ENCODE measurements at places on chromosomes 2 and 18.
A peak's percentile ranks its signal among the peaks of the same experiment; 100 is the strongest.

DNA sequence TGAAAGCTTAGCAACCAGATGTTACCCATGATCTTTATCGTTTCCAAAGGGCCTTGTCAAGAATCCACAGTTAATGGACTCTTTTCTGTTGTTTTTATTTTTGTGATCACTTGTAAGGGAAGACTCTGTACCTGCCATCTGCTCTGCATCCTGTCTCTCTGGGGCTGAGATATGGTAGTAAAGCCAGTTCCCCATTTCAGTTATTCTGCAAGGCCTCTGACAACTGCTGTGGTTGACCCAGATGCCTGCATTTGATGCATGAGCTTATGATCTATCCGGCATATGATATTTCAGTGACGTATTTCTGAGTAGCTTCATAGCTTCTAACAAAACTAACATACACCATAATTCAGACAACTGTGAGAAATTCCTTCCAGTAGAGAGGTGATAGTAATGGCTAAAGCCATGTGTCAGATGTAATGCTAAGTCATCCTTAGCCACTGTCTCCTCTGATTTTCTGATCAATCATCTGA lies 105.1 kb downstream of the TPO start:
- no peak for DNase-seq

DNA sequence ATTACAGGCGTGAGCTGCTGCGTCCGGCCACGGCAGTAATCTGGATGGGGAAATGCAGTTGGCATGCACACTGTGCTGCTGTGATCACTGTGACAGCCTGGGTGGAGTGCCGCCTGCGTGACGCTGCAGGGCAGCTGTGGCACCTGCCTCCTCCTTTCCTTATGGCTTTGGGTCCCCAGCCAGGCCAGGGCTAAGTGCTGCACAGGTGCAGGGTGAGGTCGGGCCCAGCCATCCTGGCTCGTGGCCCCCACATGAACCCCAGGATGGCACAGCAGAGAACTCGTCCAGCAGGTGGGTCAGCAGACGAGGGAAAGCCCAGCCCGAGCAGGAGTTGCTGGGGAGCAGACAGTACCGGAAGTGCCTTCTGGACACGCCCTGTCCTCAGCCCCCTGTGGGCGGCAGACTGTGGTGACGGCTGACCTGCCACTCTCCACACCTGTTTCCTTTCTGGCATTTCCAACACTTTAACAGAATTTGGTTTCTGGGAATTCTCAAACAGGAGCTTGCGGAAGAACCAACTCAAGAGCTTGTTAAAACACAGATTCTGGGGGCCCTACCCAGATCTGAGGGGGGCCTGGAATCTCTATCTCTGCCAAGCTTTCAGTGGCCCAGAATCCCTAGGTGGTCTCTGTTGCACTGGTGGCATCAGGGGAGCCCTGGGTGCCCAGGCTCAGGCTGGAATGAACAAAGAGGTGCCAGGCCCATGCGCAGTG lies 16.9 kb downstream of the HS1BP3 start:
- DNase-seq, result no peak

- DNase-seq, result no peak
Measured at GRCh38 chr2:232779934-232780333, 3.6 kb upstream of the KCNJ13 start.

- no peak for DNase-seq
Measured at GRCh38 chr2:186255823-186256222, 230.2 kb upstream of the ZC3H15 start.

DNA sequence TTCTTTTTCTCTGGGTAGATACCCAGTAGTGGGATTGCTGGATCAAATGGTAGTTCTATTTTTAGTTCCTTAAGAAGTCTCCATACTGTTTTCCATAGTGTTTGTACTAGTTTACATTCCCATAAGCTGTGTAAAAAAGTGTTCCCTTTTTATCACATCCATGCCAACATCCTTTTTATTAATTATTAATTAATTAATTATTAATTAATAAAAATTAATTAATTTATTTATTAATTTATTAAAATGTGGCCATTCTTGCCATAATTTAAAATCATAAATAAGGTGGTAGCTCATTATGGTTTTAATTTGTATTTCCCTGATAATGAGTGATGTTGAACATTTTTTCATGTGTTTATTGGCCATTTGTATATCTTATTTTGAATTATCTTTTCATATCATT lies 234.3 kb upstream of the FBXO11 start:
- no peak for DNase-seq

- DNase-seq, result no peak
Measured at GRCh38 chr18:69968039-69968438, 20.4 kb upstream of the CD226 start.

GRCh38 chr2:37550190-37550589 lies 121.3 kb downstream of the CDC42EP3 start:
- DNase-seq, result no peak

DNA sequence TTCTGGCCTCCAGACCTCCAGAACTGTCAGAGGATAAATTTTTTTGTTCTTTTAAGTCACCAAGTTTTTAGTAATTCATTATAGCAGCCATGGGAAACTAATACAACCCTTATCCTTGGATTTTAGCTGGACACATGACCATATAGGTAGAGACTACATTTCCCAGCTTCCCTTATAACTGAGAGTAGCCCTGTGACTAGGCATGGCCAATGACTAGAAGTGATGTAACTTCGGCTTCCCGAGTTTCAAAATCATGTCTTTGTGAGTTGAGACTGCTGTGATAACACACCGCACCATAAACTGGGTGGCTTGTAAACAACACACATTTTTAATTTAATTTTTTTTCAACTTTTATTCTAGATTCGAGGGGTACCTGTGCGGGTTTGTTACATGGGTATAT lies 134.0 kb upstream of the SERTAD2 start:
- no peak for DNase-seq

GRCh38 chr18:22691946-22692710 lies 241.0 kb upstream of the RBBP8 start:
- DNase-seq, result no peak

GRCh38 chr2:105813405-105813804 lies 68.7 kb downstream of the NCK2 start:
- DNase-seq, result no peak

- no peak for DNase-seq
Measured at GRCh38 chr2:155703917-155704316, 628.6 kb downstream of the NR4A2 start.

DNA sequence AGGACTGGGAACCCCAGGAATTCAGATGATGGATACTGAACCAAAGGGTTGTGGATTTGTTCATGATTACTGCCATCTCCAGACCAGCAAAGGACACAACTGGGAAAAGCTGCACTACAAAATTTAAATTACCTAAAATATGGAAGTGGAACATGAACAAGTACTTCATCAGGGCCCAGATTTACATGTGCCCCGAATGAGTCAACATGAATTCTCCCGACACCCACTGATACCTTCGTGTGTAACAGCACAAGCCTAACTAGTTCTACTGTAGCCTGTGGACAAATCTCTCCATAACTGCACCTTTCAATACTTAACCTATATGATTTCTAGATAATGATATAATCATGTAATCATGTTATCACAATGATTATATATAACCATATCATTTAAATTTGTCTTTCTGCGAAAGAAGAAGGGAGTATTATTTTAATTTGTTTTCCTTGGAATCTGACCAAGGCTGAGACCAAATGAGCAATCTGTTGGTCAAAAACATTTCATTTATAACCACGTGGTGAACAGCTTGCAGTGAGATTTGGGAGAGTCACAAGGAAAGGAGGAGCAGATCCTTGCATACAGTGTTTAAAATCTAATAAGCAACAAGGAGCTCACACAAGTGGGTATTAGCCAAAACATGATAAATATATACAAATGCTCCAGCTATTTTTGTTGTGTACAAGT lies 70.5 kb downstream of the CACNB4 start:
- DNase-seq, result peak; percentile 44

DNA sequence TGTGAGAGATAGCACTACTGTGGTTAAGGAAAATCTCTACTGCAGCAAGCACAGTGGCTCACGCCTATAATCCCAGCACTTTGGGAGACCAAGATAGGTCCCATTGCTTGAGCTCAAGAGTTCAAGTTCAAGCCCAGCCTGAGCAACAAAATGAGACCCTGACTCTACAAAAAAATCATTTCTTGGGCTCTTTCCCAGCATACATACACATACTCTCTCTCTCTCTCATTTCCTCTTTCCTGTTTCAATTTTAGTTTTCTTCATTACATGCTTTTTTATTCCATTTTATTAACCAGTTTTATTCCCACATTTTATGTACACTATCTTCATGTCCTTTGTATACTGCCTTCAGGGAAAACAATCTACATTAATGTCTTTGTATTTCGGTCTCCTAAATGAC lies 14.6 kb downstream of the WDR33 start:
- DNase-seq, result no peak

GRCh38 chr2:241948901-241949735 lies 79.6 kb downstream of the RTP5 start:
- no peak for DNase-seq

GRCh38 chr2:33645861-33646260 lies 46.8 kb upstream of the FAM98A start:
- no peak for DNase-seq

GRCh38 chr2:160967523-160967922 lies 192.7 kb upstream of the TANK start:
- no peak for DNase-seq

- no peak for DNase-seq
Measured at GRCh38 chr2:168929031-168929430, 27.9 kb downstream of the G6PC2 start.

GRCh38 chr18:9433671-9434121 lies 41.6 kb upstream of the RALBP1 start:
- DNase-seq, result peak; percentile 77

DNA sequence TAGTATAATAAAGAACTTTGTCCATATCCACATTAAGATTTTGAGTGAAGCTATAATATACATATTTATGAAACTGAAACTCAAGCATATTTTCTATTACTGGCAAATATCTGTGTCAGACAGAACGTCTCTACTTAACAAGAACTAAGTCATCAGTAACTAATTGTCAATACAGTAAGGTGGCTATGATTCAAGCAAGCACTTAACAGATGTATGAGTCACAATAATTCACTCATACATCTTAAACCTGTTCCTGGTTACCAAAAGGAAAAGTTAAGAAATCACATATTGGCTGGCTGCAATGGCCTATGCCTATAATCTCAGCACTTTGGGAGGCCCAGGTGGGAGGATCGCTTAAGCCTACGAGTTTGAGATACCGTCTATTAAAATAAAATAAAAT lies 96.0 kb downstream of the SOS1 start:
- no peak for DNase-seq

GRCh38 chr18:63229971-63230370 lies 89.6 kb downstream of the BCL2 start:
- no peak for DNase-seq

DNA sequence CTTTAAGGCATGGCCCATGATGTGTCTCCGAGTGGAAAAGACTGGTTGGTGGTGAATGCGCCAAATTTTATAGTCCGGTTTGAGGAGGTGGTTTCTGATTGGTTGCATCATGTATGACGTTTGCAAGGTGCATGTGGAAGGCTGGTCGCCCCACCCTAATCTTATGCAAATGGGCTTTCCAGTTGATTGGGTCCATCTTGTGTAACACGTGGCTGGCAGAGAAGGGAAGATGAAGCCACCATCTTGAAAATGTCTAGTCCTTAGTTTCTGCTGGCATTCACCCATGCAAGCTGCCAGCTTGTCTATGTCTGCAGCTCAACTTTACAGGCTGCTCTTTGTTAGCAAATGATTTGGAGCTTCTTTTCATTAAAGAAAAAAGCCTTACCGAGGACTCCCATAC lies 132.2 kb downstream of the PIK3C3 start:
- DNase-seq, result no peak

GRCh38 chr2:232482301-232483238 lies 5.1 kb downstream of the ECEL1 start:
- DNase-seq, result no peak

- no peak for DNase-seq
Measured at GRCh38 chr2:143603035-143603655, 473.9 kb downstream of the ARHGAP15 start.

DNA sequence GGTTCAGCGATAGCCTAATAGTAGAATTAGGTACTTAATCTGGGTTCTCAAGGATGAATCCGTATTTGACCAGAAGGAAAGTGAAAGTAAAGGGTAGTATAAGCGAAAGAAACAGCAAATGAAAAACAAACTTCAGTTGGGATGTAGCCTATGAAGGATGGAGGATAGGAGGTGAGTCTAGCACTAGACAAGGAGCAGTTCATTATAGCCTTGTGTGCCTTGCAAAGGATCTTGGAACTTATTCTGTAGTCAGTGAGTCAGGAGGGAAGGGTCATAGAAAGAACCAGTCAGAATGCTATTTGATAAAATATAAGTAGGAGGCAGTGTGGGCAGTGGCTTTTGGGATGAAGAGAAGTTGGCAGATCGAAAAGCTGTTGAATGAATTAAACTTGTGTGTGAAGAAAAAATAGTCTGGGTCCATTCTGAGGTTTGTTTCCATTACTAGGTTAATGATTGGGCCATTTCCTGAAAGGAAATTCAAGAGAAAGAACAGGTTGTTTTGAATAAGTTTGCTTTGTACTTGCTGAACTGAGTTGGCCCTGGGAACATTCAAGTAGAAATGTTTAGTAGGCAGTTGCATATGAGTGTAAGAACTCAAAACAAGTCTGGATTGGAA lies 48.5 kb downstream of the ANKRD12 start:
- no peak for DNase-seq

DNA sequence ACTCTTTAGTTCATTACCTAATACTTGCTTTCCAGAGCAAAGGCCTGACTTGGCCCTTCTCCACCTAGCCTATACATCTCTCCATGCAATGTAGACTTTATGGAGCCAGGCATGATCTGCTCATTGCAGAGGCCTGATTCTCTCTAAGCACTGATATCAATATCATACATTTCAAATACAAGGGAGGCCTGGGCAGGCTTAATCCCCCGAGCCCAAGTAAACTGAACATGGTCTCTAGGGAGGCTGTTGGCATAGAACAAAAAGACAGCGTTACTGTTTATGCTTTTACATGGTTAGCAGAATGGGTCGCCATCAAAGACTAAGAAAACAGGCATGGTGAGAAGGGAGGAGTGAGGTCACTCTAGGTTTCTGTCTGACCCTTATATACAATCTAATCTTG lies 695.1 kb downstream of the ZEB2 start:
- DNase-seq, result no peak

DNA sequence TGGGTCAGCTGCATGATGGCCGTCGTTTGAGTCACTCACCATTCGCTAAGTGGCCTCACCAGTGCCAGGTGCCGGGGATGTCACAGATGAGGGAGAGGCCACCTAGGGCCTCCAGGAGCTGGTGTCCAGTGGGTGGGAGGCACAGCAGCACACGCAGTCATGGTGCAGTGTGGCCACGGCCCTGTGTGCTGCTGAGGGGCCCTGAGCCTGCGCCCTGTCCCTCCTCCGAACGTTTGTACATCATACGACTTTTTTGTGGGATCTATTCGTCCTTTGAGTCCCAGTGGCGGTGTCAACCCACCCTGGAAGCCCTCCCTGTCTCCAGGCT lies 30.1 kb upstream of the ODC1 start:
- no peak for DNase-seq

DNA sequence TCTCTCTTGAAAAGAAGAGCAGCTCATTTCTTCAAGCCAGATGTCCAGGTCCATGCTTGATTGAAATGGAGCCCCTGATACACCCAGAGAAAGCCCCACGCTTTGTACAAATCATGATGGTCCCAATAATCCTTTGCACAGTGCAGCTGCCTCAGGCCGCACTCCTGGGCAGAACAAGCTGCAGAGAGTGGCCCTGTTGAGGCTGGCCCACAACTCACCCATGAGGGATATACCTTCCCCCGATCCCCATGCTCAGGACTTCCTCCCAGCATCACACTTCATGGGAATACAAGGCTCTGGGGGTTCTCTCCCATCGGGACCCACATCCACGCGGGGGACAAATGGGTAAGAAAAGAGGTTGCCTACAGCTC lies 181.8 kb downstream of the CTIF start:
- DNase-seq, result no peak

- DNase-seq, result no peak
Measured at GRCh38 chr2:31260870-31261269, 26.9 kb downstream of the EHD3 start.

GRCh38 chr18:34760444-34760843 lies 50.3 kb downstream of the DTNA start:
- DNase-seq, result no peak
